ENCODE measurements at places on chromosomes 1 and 21.

- no peak for DNase-seq
Measured at GRCh38 chr1:23126801-23127200, 41.9 kb downstream of the LUZP1 start.

- no peak for DNase-seq
Measured at GRCh38 chr1:54167422-54168139, 14.8 kb upstream of the CDCP2 start.

DNA sequence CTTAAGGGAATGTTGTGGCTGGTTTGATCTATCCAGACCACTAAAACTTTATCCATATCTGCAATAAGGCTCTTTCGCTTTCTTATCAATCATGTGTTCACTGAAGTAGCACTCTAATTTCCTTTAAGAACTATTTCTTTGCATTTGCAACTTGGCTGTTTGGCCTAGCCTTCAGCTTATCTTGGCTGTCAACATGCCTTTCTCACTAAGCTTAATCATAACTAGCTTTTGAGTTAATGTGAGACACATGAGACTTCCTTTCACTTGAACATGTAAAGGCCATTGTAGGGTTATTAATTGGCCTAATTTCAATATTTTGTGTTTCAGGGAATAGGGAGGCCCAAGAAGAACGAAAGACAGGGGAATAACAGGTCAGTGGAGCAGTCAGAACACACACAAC, 124.7 kb downstream of the TNFSF18 start:
- DNase-seq, result no peak

DNA sequence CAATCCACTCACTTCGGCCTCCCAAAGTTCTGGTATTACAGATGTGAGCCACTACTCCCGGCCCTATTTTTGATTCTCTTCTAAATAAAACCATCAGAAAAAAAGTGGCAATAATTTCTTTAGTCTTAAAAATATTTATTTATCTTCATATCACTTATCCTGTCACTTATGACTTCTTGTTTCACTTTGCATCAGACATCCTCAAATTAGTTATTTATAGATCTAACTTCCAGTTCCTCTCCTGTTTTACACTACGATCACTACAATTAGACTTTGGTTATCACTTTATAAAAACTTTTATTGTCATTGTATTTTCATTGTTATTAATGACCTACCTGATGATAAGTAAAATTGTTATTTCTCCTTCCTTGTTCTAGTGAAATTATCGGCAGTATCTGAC, 783.4 kb upstream of the BRINP3 start:
- DNase-seq, result no peak

DNA sequence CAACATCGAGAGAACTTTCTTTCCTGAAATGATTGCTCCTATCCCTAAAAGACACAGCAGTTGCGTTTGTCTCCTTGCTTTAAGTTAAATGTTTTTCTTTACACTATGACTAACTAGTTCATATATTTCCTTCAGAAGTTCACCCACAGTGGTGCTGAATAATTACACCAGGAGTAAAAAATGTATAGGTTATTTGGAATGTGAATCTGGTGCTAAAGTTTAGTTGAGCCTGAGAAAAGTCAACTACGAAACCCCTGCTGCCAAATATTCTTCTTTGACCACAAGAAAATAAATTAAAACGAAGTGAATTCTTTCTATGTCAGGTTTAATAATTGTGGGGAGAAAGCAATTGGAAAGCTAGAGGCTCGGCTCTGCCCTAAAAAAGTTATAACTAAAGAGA, 52.8 kb downstream of the C4BPA start:
- no peak for DNase-seq

GRCh38 chr21:14858311-14858710, 206.5 kb downstream of the NRIP1 start:
- DNase-seq, result no peak

- DNase-seq, result no peak
Measured at GRCh38 chr1:223114871-223115270, 28.2 kb downstream of the TLR5 start.

DNA sequence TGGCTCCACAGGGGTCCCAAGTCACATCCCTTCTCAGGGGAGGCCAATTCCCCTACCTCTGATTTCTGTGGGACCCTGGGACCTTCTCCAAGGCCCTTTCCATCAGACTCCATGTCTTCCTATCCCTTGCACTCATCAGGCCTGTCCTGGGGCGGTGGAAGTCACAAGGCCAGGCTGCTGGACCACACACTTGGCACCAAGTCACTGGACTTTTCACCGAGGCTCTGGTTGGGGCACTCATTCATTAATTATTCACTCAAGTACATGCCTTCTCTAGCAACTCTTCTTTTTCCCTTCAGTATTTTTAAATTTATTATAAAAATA, 11.2 kb upstream of the FOXO6 start:
- DNase-seq, result no peak

DNA sequence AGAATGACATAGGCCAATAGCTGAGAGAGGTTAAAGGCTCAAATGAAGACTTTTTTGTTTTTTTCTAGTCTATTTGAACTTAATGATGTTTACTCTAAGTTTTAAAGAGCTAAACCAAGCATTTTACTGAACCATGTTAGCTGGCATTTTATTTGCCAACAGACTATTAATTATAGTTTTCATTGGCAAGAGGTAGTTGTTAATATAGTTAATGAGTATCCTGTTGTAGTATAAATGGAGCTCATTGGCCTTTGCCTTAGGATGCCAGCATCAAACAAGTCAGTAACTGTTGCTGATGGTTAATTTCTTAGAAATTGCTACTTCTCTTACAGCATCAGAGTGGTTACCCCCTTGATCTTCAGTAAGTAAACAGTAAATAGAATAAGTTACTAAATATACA, 339.0 kb upstream of the B3GALT2 start:
- no peak for DNase-seq

DNA sequence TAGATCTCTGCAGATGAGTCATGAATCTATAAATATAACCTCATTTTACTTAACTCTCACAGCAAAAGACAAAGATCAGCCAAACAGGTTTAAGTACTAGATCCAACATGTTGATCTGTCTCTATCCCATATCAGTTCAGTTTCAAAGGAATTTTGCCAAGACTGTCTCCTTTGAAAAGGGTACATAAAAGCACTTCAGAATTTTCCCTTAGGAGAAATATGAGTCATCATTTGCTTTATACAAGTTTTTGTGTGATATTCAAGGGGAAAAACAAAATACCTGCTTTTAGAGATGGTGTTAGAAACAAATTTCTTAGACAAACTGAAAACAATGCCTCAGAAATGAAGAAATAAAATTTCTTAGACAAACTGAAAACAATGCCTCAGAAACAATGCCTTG, 73.5 kb upstream of the LRRC7 start:
- DNase-seq, result no peak

DNA sequence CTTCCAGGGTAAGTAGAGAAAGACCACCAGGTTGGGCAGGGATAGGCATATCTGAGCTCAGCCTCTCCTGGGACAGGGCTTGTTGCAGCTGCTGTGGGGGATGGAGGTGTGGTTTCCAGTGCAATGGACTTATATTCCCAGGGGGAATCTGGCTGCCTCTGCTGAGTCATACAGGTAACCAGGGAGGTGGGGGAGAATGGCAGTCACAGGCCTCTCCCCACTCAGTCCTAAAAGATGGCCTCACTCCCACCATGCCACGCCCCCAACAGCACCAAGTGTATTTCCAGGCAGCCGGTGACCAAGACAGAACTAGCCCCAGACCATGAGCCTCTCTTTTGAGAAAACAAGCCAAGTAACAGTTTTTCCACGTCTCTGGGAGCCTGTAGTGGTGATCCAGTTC, 1240.7 kb downstream of the BRINP3 start:
- DNase-seq, result no peak

GRCh38 chr21:25062061-25062460, 545.2 kb downstream of the MRPL39 start:
- DNase-seq, result no peak

GRCh38 chr1:29825941-29826415, 589.7 kb downstream of the PTPRU start:
- DNase-seq, result no peak

- DNase-seq, result no peak
Measured at GRCh38 chr21:37863842-37864241, 52.4 kb downstream of the KCNJ6 start.

DNA sequence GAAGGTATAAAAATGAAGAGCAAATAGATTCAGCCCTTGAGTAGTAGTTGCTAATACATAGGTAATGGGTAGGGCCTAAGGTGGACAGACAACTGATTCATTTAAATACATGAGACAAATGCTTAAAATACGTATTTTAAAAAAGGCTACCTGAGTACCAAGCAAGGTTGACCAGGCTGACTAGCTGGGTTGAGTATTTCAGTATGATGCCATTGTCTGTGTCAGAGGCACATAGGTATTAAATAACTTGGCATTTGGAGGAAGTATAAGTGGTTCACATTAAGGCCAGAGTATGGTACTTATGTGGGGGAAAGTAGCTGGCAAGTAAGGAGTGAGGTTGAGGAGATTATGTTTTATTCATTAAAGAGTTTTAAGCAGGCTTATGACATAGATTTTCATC, 19.4 kb downstream of the NEK7 start:
- DNase-seq, result no peak

DNA sequence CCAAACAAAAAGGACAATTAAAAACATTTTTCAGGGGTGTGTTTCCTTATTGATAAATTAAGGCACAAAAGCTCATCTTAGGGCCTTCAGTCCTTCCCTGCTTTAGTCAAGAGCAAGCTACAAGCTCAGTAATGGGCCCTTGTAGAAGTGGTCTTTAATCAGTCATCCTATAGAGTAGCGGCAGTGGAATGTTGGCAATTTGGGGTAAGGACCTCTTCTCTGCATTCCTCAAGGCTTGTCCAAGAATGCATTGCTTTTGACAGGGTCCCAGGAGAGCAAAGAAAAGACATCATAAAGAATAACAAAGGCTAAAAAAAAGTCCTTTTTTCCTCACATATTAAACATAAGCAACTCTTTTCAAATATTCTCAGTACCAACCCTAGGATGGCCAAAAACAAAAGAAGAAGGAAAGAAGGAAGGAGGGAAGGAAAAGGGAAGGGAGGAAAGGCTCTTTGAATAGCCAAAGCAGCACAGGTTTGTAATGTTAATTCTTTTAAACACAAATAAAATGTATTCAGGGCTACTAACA, 27.3 kb upstream of the CAMK1G start:
- DNase-seq, result no peak

DNA sequence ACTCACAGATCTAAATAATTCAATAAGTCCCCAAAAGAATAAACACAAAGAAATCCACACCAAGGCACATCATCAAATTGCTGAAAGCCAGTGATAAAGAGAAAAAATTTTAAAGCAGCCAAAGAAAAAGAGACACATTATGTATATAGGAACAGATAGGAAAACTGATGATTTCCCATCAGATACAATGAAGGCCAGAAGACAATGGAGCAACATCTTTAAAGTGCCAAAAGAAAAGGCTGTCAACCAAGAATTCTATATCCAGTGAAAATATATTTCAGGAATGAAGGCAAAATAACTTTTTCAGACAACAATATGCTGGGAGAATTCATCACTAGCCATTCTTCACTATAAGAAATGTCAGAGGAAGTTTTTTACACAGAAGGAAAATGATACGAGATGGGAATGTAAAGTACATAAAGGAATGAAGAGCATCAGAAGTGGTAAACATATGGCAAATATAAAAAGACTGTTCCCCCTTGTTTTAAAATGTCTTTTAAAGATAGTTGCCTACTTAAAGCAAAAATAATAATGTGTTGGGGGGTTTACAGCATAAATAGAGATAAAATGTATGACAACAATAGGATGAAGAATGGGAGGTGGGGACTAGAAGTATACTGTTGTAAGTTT, 9.4 kb upstream of the MYOG start:
- DNase-seq, result no peak

- DNase-seq, result no peak
Measured at GRCh38 chr1:223659711-223660110, 5.8 kb downstream of the CAPN8 start.

- DNase-seq, result no peak
Measured at GRCh38 chr1:192225703-192226102, 67.4 kb downstream of the RGS18 start.

DNA sequence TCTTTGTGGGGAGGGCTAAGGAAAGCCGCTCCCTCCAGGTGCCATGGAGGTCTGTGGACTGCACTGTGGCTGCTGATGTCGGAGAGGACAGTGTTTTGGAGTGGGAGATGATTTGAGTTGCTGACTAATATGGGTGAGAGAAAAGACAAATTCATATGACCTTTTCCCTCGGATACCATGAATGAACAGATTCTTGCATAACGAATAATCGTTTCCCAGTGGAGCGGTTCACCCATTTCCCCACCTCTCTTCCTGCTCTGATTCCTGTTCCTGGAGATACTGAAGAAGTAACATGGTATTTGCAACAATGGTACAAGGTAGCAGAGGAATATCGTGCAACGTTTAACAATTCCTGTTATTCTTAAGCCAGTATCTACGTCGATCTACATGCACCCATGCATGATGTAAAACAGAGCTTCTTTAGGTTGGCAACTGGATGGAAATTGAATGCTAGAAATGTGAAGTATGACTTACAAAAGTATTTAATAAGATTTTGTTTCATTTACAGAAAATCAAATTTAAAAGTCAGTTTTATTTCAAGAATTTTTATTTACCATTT, 227.1 kb downstream of the TOMM20 start:
- DNase-seq, result no peak

DNA sequence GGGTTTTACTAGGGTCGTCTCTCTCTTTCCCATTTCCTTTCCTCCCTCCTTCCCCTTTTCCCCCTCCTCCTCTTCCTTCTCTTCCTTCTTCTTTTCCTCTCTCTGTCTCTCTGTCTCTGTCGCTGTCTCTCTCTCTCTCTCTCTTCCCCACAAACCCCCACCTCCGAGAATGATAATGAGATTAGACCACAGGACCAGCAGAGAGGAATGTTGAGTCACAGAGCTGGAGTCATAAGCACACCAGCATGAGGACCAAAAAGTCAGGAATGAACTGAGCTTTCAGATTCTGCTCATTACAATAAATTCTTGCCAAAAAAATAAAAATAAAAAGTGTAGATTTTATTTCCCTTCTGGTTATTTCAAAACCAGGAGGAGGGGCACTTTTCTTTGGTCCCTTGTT, 377.4 kb downstream of the LTN1 start:
- DNase-seq, result no peak

- no peak for DNase-seq
Measured at GRCh38 chr1:60893136-60893930, 189.0 kb upstream of the NFIA start.

- no peak for DNase-seq
Measured at GRCh38 chr1:85259912-85260274, 431 bp upstream of the C1orf52 start.

GRCh38 chr1:113647164-113647563, 112.1 kb downstream of the PHTF1 start:
- DNase-seq, result no peak

DNA sequence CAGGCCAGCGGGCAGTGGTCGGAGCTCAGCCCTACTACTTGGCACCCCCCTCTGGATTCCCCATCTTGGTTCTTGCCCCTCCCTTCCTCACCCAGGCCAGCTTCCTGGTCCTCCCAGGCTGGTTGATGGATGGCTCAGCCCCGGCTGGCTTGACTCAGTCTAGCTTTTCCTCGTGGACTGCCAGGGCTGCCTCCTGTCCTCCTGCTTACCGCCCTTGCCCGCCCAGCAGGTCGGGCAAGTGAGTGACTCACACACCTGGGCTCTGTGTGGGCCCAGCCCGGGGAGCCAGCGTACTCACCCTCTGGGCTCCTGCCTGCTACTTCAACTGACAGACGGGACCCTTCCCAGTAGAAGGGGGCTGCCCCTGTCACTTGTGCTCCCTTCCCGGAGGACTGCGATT, 19.5 kb upstream of the ARHGEF10L start:
- DNase-seq, result no peak

- DNase-seq, result no peak
Measured at GRCh38 chr1:32817815-32818786, 648 bp downstream of the S100PBP start.

Data from SIG-M5 (cell line).